Head of caudate nucleus (tissue), 42 donors: ENCODE measurements at places on chromosomes 3 and 15.

GRCh38 chr3:4741404-4742307 lies 237.6 kb upstream of the BHLHE40 start:
- no peak for DNase-seq

DNA sequence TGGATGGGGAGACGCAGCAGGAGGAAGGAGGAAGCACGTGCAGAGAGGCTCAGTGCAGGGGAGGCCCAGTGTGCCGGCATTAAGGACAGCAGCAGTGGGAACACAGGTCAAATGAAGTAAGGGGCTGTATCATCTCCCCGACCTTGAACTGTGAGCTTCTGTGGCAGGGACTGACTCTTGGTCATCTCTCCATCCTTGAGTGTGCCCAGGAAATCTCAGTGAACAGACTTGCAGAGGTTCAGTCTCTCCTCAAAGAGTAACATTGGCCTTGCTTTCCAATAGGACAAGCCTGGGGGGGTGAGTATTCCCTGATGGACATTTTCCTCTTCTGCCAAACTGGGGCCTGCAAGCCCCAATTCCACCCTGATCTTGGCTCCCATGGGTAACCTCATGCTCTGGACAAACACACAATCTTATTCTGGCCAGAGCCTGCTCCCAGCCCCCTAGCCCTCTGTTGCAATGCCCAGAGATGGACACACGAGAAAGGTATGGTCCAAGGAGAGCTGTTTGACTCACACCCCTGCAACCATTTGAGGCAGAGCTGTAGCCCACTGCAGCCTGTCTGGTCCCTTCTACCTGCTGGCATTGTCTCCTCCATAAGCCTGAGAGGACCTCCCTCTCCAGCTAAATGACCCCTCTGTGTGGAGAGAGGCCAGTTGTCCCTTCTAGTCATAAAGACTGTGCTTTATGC lies 50.9 kb downstream of the TLE3 start:
- no peak for DNase-seq

GRCh38 chr3:18423401-18424212 lies 1.5 kb downstream of the SATB1 start:
- DNase-seq: peak; percentile 48

GRCh38 chr15:31498756-31499155 lies 172.1 kb downstream of the KLF13 start:
- DNase-seq: no peak

DNA sequence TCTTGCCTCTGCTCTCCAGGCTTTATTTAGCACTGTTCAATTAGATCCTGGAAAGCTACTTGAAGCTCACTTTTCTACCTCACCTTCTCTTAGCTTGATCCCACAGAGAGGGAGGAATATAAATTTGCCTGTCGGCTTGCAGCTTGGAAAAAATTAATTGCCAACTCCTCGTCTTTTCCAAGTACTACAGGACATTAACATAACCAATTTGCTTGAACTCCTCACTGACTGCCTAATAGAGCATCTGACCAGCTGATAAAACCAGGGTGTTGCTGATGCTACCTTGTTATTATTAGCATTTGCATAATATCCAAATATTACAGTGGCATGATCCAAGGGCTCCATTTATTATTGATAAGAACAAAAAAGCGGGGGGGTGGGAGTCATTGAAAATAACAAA lies 561.8 kb downstream of the MCTP2 start:
- no peak for DNase-seq

- DNase-seq: peak; percentile 75
Measured at GRCh38 chr3:42906070-42906847, at the start of gene ZNF662. ZNF662 (plus strand) TSS chr3:42906142; CDS start chr3:42908115, 1,973 bp downstream.

DNA sequence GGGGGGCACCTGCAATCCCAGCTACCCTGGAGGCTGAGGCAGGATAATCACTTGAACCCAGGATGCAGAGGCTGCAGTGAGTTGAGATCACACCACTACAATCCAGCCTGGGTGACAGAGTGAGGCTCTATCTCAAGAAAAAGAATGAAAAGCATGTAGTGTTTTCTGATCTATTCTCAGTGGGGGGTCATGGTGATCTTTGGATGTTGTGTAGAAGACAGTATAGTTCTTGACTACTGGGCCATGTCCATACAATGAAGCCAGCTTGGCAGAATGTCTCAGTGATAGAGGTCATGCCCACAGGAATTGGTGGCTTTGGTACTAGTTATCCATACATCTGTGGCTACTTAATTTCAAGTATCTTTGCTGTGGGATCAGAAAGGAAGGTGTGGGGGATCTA lies 26.8 kb upstream of the NANOGP8 start:
- no peak for DNase-seq

GRCh38 chr3:188176476-188176875 lies 22.5 kb downstream of the LPP start:
- no peak for DNase-seq

DNA sequence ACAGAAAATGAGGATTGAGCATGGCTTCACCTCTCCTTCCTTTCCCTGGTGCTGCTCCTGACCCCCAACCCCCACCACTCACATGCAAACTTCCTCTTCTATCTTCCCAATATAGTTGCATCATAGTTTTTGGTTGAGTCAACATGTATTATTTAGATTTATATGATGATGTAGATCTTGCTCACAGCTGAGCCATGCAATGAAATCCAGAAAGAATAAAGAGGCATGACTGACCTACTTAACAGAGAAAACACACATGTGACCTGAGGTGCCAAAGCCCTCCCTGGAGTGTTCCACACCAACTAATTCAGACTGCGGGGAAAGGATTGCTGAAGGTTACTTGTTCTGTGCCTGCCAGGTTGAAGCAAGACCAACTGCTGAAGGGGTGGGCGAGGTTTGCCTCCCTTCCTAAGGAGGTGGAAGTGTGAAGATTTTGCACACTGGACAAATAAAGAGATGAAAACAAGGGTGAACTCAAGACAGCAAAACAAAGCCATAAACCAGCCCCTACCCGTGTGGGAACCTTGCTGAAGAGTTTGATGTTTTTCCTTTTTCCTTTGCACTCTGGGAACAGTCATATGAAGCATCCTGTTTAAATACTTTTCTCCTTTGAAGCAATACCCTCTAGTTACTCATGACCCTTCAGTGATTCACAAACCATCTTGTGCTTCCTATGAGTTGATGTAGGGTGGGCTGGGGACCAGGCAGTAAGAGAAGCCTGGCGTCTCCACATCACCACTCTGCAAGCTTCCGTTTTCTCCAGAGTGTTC lies 155.2 kb upstream of the UBE2E1 start:
- no peak for DNase-seq
